ENCODE measurements at places on chromosomes 3 and 15.

DNA sequence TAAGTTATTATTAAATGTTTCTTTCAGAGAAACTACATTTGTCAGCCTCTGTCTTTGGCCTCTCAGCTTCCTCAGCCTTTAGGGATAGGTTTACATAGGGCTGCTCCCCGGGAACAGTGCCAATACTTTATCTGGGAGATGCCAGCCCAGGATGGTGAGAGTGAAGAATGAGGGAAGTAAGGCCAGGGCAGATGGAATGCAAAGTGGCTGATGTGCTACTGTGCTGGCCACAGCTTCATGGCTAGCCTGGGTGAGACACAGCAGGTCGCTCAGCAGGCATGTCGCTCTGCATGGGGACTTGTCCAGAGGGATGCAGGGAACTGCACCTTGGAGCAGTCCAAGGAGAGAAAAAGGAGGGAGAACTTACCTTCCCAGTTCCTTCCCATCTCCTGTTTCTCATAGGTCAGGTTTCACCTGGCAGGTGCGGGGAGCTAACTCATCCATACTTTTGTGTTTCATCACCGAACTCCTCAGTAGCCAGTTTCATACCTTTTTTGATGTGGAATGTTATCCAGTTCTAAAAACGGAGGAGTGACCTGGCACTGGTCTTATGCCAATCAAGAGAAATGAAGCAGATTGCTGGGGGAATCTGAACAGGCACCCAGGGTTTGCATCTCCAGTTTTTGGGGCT is 30.9 kb upstream of the C15orf39 start:
- no peak for DNase-seq

DNA sequence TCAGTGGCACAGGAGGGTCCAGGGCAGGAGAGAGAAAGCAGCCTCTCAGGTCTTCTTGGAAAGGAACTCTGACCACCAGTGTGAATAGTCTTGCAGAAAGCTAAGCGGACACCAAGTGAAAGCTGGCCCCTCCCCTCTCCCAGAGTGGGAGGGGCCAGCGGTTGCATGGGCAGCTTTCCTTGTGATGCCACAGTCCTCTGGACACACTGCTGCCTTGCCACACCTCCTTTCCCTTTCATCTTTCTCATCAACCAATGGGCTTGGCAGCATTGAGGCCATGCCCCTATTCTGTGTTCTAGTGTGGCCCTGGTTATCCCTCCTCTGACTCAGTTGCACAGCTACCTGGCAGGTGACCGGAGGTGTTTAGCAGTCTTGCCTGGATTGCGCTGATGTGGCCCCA is 49.7 kb upstream of the GOLGA6B start:
- no peak for DNase-seq

DNA sequence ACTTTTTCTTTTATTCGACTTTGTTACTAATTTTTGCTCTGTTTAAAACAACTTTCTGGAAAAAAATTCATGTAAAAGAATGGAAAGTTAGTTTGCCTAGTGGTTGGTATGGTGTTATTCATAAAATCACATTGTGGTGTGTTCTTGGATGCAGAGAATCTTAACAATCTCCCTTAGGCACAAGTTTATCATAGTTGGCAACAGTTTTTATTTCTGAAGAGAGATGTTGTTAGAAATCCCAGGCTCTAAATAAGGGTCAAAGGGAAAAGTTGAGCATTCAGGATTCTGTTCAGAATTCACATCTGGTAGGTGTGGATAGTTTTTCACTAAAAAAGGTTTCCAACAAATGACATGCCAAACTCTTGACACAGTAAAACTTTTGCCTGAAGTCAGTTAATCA is 6.4 kb downstream of the DUT start:
- DNase-seq = no peak

GRCh38 chr3:126013751-126014156 is 44.8 kb downstream of the ROPN1B start:
- no peak for DNase-seq

DNA sequence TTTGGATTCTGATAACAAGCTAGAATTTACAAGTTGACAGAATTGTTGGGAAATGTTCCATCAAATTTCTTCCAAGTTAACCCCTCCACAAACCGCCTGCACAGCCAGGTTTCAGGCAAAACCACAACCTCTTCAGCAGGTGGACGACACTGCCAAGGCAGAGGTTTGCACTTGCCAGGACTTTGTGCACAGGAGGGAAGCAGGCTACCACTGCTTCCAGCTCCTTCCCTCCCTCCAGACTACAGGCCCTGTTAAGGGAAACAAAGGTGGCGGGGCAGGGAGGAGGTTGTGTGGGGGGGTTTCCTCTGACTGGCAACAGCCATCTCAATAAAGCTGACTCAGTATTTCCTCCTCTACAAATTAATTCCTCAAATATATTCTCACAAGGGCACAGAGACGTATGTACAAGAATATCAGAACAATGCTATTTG is 42.2 kb downstream of the TBC1D2B start:
- peak; percentile 54 for DNase-seq

GRCh38 chr15:85642693-85643066 is 152.0 kb downstream of the KLHL25 start:
- no peak for DNase-seq

- DNase-seq = no peak
Measured at GRCh38 chr15:53458736-53459135, 300.7 kb downstream of the WDR72 start.

DNA sequence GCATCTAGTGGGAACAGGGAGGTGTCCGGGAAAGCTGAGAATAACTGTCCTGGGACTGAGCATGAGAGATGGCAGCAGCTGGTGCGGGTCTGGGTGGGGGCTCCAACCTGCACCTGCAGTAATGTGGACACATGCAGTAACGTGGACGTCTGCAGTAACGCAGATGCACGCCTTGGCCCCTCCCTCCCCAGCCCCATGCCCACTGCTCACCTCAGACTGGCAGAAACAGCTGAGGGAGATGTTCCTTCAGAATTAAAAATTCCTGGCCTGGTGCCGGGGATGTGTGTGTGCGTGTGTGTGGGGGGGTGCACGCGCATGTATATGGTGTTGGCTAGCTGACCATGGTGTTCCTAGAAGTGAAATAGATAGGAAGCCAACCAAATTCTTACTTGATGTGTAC is 86.7 kb upstream of the OXTR start:
- no peak for DNase-seq

GRCh38 chr15:35181538-35181937 is 96.4 kb upstream of the NANOGP8 start:
- no peak for DNase-seq

DNA sequence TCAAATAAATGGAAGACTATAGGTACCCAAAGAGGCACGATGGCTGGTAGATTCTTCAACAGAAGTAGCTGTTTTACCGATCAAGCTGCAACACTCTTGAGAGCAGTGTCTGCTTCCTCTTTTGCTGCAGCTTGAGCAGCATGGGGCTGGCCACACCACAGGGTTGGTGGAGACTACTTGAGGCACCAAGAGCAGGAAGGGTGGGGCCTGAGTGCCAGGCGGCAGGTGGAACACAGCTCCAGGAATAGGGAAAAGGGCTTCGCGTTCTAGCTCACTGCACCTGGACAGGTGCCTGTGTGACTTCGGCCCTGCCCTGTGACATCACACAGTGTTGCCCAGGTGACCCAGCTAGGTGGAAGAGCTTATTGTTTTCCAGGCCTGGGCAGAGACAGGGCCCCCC is at the start of gene CCDC33:
CCDC33 (plus strand) TSS at position 365 of the 400 bp plus-strand sequence. CDS start 394 bp downstream, outside the sequence.
- no peak for DNase-seq

DNA sequence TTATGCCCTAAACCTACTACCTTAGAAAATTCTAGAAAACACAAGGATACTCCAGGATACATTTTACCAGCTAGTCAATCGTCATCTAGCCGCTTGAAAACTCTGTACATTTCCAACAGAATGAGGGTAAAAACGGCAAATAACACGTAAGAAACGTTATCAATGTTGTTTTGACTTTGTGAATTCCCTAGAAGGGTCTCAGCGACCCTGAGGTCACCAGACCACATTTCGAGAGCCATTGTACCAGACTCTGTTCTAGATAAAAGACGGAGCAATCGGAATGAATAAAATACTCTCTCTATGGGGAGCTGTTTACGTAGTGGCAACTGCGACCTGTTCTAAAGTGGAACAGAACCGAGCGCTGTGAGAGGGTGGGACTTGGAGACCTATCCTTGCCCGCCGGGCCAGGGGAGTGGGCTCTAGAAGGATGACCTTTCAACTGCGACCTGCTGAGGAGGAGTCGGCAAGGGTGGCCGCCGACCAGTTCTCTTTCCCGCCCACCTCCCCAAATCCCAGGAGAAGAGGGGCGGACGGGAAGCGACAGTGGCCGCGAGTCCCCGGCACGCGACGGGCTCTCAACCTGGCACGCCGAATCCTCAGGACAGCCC is 778 bp upstream of the AP4E1 start:
- DNase-seq = peak; percentile 62

DNA sequence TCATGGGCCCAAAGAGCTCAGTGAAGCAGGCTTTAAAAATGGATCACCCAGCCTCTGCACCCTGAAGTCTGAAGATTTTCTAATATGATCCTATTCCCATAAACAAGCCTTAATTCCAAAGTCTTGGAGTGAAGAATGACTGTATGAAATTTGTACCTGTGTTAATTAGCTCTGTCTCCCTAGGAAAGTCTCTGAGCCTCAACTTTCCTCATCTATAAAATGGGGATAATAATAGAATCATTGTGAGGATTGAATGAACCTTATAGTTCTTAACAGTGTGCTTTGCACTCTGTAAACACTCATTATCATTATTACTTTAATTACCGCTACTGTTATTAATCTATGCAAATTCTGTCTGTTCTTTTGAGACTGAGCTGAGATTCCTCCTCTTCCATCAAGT is 61.9 kb downstream of the CDAN1 start:
- DNase-seq = no peak

DNA sequence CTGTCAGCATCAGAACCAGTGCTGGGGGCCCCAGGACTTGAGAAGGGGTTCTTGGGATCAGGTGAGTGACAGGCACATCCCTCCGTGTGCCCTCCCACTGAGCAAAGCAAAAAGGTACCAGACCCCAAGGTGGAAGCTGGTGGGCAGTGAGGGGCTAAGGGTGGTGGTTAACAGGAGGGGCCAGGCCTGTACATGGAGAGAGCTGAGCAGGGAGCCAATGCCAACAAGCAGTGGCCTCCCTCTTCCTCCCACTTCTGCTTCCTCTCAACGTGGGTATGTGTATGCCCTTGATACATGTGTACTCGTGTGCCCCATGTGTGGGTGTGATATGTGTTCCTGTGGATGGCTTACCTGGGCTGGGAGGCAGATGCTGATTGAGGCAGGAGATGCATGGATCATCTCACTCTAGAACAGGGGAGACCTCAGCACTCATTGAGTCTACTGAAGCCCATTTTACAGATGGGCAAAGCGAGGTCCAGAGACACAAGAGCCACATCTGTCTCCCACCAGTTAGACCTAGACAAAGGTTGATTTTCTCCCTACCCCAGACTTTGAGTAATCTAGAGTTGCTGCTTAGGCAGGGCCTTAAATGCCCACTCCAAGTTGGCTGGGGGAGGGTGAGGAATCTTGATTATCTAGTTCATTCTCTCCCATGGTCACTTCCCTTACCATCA is 945 bp downstream of the VIPR1 start:
- no peak for DNase-seq

- no peak for DNase-seq
Measured at GRCh38 chr3:153379516-153379915, 217.5 kb downstream of the RAP2B start.

GRCh38 chr3:41960826-41961750 is 815 bp downstream of the ULK4 start:
- peak; percentile 63 for DNase-seq

DNA sequence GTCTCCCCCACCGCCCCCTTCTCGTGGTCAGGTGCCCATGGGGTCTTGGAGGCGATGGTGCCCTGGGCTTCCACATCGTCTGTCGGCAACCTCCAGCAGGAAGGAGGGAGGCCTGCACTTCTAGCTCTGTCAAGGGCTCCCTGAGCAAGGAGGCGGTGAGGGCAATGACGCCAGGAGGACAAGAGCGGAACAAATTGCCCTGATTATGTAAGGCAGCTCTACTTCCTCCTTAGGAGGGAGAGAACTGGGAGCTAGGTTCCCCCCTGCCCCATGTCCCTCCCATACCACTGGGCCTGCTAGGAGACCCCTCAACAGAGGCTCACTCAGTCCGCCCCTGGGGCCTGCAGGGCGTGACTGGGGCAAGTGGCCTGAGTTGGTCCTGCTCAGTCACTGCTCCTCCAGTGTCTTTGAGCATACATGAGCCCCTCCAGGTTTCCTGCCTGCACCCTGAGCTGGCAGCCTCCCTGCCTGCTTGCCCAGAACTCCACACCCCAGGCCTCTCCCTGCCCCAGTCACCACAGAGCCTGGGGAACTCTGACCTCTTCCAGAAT is 56.1 kb downstream of the CACNA2D2 start:
- no peak for DNase-seq

- DNase-seq = no peak
Measured at GRCh38 chr15:42270551-42270950, 2.5 kb upstream of the GANC start.

GRCh38 chr3:147854542-147854941 is 445.4 kb downstream of the ZIC1 start:
- DNase-seq = no peak

GRCh38 chr3:197508461-197508860 is 47.3 kb downstream of the BDH1 start:
- no peak for DNase-seq

- no peak for DNase-seq
Measured at GRCh38 chr3:60890226-60890625, 361.0 kb downstream of the FHIT start.

- no peak for DNase-seq
Measured at GRCh38 chr15:23758891-23759290, 71.8 kb upstream of the NDN start.

- DNase-seq = no peak
Measured at GRCh38 chr3:189737071-189737470, 105.9 kb downstream of the TP63 start.

DNA sequence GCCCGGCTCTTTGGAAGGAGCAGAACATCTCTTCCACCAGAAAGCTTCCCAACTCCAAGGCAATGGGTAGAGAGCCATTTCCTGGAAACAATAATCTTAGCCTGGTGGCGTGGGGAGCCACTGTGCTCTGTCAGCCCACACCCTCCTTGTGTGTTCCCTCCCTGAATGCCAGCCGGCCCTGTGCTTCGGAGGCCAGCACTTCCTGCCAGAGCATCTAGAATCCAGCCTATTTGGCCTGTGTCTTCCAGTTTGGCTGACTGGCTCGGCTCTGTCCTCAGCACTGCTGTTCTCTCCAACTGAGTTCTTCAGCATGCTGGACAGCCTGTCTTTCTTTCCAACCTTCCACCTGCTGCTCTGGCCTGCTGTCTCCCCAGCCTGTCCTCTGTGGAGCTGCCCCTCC is 349.3 kb downstream of the MFSD1 start:
- DNase-seq = no peak

DNA sequence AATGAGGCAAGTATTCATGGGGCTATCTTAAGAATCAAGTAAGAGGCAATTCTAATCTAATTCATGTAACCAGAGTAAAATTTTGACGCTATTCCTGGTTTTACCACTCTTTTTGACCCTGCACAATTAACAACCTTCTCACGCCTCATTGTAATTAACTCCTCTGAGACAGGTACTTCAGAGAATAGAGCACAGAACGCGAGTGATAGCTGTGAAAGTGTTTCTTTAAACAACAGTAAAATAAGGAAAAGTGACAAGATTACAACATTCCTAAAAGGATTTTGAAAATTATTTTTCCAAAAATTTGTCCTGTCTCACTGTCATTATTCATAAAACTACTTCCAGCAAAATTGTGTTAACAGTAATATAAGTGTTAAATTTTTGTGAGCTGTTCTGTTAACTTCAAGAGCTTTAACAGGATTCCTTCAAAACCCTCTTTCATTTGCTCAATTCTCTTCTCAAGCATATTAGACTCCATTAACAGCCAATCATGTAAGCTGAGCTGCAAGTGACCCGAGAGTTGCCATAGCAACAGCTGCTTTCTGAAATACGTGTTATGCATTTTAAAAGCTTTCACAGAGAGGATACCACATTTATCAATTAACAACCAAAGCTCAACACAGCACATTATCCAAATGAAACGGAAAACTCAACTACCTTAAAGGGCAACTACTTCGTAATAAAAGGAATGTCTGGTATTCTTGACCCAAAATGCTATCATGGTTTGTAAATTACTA is 93.1 kb downstream of the STAG1 start:
- no peak for DNase-seq

All from activated CD4-positive, alpha-beta T cell treated with anti-CD3 and anti-CD28 coated beads for 48 hours (primary cell).